ENCODE measurements at places on chromosomes 5 and 9.

GRCh38 chr5:136236479-136237083 is 43.6 kb upstream of the SMIM32 start:
- no peak for DNase-seq

GRCh38 chr5:8981016-8981415 is 564.9 kb downstream of the SEMA5A start:
- DNase-seq, result no peak

GRCh38 chr5:135058331-135058732 is 24.3 kb upstream of the PITX1 start:
- DNase-seq, result no peak

DNA sequence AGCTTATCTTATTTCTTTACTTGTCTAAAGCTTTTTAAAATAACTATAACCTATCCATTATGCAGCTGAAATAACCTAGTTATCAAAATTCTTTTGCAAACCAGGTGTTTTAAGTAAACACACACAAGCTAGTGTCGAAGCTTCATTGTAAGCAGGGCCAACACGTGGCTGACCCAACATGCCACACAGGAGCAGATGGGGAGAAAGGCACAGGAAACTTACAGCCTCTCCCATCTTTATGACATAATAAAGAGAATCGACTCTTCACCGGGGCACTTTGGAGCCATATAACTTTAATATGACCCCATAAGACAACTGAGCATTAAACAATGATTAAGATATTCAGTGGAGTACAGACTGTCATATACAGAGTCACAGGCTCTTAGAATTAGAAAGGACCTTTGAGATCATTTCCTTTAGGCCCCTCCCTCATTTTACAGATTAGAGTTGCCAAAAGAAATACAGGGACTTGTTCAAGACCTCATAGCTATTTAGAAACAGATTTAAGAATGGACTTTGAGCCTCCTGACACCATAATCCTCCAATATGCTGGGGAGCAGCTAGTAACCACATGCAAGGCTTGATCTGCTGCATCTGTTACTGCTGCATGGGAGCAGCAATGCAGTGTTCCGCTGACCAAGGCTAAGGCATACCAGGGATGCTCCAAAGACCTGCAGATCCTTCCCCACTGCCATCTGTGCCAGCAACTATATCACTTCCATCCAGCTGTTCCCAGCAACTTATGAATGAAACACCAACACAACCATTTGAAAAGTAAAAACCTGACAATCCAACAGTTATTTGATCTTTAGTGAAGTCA is 75.4 kb downstream of the RASEF start:
- no peak for DNase-seq

- no peak for DNase-seq
Measured at GRCh38 chr9:128094950-128095544, 27.0 kb downstream of the SLC25A25 start.

GRCh38 chr9:127452691-127453090 is 1.4 kb downstream of the LRSAM1 start:
- DNase-seq, result no peak

GRCh38 chr9:121038804-121039203 is 11.3 kb downstream of the C5 start:
- no peak for DNase-seq

GRCh38 chr5:111095982-111096381 is 3.8 kb downstream of the WDR36 start:
- DNase-seq, result no peak

- no peak for DNase-seq
Measured at GRCh38 chr9:134011401-134011800, 13.9 kb upstream of the BRD3OS start.

DNA sequence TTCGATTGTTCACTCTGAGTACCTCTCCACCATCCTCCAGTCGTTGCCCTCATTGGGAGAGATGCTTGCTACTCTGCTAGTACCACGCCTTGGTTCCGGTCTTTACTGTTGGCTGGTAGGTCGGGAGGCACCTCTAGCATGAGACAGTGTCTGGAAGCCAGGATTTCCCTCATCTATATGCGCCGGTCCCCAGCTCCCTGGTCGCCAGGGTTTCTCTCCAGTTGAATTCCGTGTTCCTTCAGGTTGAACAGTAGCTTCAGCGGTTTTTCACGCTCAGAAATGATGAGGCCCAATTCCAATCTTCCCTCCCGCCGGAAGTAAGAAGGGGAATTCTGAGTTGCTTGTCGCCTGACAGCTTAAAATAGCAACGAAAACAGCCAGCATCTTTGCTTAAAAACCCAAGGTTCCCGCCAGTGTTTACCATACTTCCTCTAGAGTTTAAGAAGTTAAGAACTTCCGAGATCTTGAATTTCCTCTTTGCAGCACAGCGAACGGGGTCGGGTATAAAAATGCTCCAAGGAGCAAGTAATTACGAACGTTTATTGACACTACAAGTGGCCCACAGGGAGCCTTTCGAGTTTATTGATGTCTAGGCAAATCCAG is 1.3 kb upstream of the ST8SIA4 start:
- no peak for DNase-seq

- DNase-seq, result no peak
Measured at GRCh38 chr5:127203818-127204217, 86.8 kb upstream of the MEGF10 start.

DNA sequence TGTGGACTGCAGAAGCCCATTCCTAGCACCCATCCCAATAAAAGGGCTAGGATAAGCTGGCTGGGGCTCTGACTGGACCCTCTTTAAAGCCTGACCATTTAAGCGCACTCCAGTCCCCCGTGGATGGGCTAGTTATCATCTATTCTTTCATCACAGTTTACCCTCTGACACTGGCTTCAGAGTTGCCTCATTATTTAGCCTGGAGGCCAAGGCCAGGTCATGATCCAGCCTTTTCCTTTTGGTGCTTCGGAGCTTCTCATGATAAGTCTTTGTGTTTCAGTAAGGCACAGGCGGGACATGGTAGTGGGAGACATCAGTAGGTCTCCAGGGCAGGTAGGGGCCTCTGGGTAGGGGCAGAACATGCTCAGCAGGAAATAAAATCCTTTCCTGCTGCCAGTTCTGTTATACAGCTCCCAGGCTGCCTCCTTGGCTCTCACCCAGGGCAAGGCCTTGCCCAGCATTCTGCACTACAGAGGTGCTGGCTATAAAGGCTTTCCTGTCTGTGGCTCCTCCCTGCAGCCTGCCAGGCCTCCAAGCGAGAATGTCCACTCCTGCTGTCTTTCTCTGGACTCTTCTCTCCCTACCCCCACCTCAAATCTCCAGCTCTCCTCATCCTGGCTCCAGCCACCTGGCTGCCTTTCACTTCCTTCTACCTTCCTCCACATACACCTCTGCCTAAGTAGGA is 128.8 kb downstream of the FSTL4 start:
- DNase-seq, result no peak

GRCh38 chr5:119037496-119038215 is 33.2 kb upstream of the DMXL1 start:
- DNase-seq, result no peak

GRCh38 chr5:168086104-168086610 is 205.3 kb upstream of the WWC1 start:
- DNase-seq, result no peak

DNA sequence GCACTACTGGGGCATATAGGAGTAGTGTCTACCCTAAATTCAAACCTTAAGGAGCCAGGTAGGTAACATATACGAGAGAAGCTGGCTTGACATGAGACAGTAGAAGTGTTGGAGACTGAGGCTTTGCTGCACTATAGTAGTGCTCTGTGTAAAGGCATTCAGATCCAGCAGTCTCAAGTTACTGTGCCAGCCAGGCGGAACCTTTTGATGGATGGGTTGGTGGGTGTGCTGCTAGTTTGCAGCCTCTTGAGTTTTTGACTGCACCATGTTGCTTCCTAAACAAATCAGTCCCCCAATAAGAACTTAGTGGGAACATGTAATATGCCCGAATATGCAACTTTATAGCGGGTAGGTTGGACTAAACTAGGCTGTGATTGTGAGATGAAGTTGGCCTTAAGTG is 1.5 kb downstream of the CLTA start:
- DNase-seq, result no peak

DNA sequence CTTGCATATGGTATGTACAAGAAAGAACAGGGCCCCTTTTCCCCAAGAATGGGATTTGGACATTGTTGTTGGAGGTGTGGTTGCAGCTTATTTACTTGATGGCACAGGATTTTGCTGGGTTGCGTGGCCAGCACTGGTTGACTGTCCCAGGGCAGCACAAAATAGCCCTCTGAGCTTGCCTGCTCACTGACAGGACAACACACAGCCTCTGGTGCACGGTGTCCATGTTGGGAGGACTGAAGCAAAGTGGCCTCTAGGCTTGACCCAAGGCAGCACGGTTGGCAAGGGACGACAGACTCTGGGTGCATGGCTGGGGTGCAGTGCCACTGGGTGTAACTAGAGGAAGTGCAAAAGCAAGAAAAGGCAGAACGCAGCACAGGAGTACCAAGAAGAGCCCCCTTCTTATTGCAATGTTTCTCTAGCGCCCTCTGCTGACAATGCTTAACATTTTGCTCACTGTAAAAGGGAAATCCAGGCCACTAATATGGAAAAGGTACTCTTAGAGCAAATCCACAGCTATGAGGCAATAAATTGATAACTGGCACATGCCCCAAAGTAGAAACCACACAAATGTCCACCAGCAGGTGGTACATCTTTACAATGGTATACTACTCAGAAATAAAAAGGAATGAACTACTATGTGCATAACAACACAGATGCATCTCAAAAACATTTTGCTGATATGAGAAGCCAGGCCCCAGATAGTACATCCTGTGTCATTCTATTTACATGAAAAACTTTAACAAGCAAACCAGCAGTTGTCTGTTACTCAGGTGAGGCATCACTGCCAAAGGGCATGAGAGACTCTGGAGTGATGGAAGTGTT is 47.4 kb upstream of the BARX1 start:
- no peak for DNase-seq

DNA sequence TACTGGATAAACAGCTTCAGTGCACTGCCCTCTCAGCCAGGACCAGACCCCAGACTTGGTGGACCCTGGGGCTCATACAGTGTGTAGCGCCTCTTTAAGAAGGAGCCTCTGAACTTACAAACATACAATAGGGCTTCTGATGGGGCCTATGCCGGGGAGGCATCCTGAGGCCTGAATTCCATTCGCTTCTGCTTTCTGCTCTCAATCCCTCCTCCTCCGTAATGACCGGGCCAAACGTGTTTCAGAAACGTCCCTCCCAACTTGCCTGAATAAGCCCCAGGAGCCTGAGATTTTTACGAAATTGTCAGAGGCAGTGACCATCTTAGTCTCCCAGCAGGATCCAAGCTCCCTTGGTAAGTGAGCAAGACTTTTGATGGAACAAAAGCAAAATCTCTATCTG is 128.1 kb upstream of the BOD1 start:
- DNase-seq, result no peak

DNA sequence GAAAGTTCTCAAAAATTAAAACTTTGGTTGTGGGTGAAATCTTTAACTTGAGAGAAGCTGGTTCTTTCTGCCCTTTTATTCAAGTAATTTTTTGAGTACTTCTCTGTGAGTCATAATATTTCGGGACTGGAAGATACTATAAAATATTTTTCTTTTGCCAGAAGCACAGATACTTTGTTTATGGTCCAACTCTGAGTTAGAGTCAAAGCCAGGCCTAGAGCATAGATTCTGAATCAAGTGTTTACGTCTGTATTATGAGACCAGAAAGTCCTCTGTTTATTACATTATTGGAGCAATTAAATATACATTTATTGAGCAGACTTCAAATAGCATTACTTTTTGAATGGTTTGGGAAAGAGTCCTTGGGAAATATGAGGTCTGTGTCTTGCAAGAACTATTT is 187.9 kb downstream of the FER start:
- DNase-seq, result no peak

DNA sequence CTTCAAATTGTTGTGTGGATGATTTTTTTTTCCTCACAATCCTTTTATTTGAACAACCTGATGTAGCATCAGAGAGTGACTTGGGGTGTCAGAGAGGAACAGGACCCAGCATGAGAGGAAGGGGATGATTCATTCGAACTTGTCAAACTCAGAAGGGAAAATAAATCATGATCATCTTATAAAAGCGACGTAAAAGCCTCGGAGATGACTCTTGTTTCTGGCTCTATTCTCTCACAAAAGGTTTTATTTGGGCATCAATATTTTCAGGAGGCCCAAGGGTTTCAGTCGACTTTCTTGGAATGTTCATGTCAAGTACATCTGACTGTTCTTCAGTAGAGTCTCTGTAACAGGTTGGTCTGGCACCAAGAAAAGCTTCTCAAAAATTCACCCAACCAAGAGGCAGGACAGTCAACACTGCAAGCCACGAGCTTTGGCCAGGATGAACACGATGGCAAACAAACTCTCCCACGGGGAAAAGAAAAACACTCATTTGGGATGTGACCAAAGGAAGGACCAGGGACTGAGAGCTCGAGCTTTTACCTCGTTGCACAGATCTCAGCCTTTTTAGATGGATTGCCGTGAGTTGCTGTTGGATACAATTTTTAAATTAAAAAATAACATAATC is 55.1 kb downstream of the ANKH start:
- no peak for DNase-seq

DNA sequence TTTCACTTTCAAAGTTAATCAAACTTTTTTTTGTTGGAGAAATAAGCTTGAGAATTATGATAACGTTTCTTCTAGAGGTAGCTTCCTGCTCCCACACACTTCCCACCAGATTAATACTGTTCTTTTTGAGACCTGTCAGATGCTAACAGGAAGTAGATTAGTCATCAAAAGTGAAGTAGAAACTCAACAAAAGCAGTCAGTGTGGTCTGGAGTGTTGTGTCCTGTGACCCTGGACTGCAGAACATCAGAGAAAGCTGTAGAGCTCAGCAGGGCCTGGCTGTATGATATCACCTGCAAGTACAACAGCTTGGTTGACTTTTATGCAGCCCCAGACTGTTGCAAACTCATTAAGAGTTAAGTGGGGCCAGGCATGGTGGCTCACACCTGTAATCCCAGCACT is 495.7 kb upstream of the CYLC2 start:
- no peak for DNase-seq

- DNase-seq, result no peak
Measured at GRCh38 chr9:135239100-135239768, 151.8 kb downstream of the OLFM1 start.

GRCh38 chr9:2087500-2088313 is 72.6 kb downstream of the SMARCA2 start:
- no peak for DNase-seq

- no peak for DNase-seq
Measured at GRCh38 chr5:96896276-96896675, 20.0 kb downstream of the ERAP2 start.

GRCh38 chr9:136536721-136537241 is 9.1 kb downstream of the NOTCH1 start:
- no peak for DNase-seq

GRCh38 chr5:18119156-18119785 is 485.0 kb downstream of the TAF11L14 start:
- no peak for DNase-seq

GRCh38 chr9:114372921-114373448 is 14.8 kb downstream of the AKNA start:
- DNase-seq, result peak; percentile 60

Measured in stimulated activated CD4-positive, alpha-beta T cell treated with anti-CD3 and anti-CD28 coated beads, TNF-alpha, amount 100 ng/mL, for 1 hour (primary cell).